Activated CD4-positive, alpha-beta T cell treated with anti-CD3 and anti-CD28 coated beads, Interleukin-2, amount 10 ng/mL, durations not matched to agents 7 days and 5 days (primary cell): ENCODE measurements at places on chromosomes 7 and 10. TPM values are rescaled to one million over a fixed set of nuclear protein-coding genes. Genes with fewer than 3 reads are reported as not detected.

- no peak for DNase-seq
Observed at GRCh38 chr10:22977751-22978150, 49.9 kb downstream of the ARMC3 start.

The MOGAT3 gene
- not detected for total RNA-seq

DNA sequence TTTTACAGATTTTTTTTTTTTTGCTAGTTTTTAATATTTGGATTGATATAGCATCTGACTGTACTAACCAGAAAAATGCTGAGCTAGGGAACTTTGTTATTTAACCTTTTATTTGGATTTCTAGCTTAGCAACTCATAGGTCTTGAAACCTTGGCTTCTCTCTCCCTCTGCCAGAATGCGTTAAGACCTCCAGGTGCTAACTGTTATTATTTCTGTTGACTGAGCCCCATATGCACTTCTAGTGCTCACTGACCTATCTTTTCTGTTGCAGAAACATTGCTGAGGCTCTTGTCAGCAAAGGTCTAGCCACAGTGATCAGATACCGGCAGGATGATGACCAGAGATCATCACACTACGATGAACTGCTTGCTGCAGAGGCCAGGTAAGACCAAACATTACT is 143.6 kb downstream of the LRRC4 start:
- DNase-seq: no peak

- DNase-seq: no peak
Observed at GRCh38 chr7:152998420-152998819, 238.9 kb downstream of the ACTR3B start.

DNA sequence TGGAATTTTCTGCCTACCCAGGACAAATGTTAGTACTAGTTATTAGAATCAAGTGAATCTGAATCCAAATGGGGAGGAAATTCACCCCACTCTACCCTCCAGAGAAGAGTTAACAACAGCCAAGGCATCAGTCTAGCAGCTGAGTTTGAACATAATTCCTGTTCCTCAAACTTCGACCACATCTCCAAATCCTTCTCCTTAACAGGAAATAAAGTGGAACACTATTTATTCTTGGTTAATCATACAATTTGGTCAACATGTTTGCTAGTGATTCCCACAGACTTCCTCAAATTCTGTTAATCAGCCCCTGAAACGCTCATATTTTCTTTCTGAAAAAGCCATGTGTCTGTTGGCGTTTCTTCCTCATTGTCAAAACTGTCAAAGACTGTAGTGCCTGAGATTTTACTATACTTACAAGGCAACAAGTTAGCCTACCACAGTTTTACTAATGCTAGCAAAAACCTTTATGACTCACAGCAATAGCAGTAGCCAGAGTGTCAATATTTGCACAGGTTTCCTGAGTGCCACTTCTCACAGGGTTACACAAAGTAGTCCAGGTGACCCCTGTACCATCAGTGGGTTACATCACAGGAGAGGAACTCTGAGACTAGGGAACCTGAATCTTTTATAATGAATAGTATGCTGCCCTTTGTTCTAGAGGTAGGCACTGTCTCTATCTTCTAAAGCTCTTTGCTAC is 202.9 kb downstream of the GRM3 start:
- no peak for DNase-seq

- no peak for DNase-seq
Observed at GRCh38 chr7:46162609-46163008, 241.5 kb upstream of the IGFBP3 start.

DNA sequence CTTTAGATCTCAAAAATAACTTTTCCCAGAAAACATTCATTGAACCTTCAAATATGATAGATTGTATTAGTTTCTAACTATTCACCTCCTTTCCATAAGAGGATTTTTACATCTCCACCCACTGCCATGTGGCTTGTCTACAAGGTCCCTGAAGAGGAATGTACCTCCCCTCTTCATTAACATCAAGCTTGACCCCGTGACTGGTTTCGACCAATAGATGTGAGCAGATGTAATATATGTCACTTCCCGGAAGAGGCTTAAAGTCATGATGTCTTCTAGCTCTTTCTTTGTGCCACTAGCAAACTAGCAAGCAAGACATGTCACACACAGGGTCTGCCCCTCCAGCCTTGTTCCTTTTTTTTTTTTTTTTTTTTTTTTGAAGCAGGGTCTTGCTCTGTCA is 6.9 kb downstream of the BAZ1B start:
- no peak for DNase-seq
